BJ (cell line): ENCODE measurements at places on chromosomes 12 and 14. TPM values are rescaled to one million over a fixed set of nuclear protein-coding genes. Genes with fewer than 3 reads are reported as not detected.
A peak's percentile ranks its signal among the peaks of the same experiment; 100 is the strongest.

- no peak for DNase-seq
Measured at GRCh38 chr12:54030889-54031471, 1.9 kb upstream of the HOXC5 start.

GRCh38 chr12:111869671-111870070 lies 27.6 kb downstream of the MAPKAPK5 start:
- DNase-seq: no peak

DNA sequence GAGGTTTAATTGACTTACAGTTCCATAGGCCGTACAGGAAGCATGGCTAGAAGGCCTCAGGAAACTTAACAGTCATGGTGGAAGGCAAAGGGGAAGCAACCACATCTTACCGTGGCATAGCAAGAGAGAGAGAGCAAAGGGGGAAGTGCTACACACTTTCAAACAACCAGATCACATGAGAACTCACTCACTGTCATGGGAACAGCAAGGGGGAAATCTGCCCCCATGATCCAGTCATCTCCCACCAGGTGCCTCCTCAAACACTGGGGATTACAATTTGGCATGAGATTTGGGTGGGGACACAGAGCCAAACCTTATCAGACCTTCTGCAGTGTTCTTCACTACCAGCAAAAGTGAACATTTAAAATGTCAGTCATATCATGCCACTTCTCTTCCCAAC lies 58.9 kb downstream of the USP15 start:
- no peak for DNase-seq

DNA sequence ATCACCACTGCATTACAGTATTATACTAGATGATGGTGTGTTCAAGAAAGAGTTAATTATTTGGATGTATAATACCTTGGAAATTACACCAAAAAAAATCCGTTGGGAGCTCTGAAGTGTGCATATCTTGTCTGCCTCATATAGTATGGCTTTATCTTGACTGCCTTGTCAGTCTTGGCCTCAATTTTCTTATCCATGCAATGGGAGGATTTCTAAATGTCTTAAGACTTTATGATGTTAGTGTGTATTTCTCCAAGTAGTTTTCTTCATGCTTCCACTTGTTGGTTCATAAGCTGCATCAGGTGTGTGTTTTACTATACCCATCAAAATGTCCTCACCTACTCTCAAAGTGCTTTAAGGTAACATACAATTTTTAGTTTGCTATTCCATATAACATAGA lies 84.6 kb downstream of the FGD4 start:
- no peak for DNase-seq

- no peak for DNase-seq
Measured at GRCh38 chr14:68749487-68750475, 43.1 kb downstream of the ZFP36L1 start.

KLRF1 gene
- not detected in 2 replicates for polyA plus RNA-seq

EML5 gene
- 1.2 and 2.6 TPM in 2 replicates for polyA plus RNA-seq

- no peak for DNase-seq
Measured at GRCh38 chr12:88834226-88834625, 254.0 kb upstream of the KITLG start.

DNA sequence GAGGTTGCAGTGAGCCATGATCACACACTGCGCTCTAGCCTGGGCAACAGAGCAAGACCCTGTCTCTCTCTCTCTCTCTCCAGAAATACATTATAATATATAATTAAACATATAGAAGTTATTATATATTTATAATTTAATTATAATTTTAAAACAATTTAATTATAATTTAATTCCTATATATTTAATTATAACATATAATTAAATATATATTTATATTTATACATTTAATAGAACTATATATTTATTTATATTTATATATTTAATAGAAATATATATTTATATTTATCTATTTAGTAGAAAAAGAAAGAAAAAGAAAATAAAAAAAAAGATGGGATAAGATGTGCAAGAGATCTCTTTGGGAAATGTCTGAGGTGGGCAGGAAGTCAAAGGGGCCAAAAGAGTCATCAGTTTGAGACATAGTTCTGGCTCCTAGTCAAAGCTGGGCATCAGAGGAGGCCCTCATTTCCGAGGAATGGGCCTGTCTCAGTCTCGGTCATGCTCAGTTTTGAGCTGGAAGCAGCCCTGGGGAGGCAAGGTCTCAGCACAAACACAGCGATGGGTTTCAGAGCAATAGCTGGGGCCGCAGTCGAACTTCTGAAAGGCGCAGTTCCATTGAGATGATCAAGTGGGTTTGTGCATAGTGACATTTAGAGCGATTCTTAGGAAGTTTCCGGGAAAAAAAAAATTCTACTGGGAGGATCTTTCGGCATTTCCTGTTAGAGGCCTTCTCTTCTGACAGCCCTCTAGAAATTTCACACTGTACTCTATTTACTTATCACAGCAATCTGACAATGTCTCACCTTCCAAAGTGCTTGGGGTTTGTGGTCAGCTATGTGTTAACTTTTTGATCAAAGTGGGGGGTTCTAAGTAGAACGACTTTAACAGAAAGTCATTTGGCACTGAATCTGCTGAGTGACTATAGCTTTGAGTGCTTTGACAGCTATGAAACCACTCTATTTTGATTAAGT lies 58.7 kb upstream of the GZMB start:
- DNase-seq: no peak

GRCh38 chr14:104447750-104448149 lies 131.8 kb upstream of the C14orf180 start:
- no peak for DNase-seq

- DNase-seq: no peak
Measured at GRCh38 chr14:45123271-45123670, 11.0 kb downstream of the FKBP3 start.

DNA sequence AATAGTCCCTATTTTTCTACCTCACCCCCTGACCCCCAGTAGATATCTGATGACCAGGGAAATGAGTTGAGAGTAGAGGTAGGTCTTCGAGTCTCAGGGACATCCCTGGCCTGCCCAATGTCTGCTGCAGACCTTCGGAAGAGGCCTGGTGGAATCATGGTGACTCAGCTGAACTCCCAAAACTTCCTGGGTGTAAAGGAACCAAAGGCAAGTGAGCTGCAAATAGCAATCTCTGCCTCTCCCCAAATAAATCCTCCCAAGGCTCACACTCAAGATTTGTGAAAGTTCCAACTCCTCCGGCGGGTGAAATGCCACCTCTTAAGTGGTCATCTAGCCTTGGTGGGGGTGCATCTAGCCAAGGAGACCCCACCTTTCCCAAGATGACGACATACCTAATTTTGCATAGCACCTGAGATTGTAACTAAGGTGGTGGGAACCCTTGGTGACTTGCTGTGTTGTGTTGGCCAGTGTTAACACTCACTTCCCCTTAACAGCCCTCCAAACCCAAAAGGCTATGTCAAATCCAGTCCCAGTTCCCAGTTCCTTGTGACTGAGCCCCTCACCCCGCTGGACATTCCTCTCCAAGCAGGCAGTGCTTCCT lies 6.3 kb downstream of the ZFP36L1 start:
- DNase-seq: no peak

LRRC10 gene
- polyA plus RNA-seq: not detected in 2 replicates

DNA sequence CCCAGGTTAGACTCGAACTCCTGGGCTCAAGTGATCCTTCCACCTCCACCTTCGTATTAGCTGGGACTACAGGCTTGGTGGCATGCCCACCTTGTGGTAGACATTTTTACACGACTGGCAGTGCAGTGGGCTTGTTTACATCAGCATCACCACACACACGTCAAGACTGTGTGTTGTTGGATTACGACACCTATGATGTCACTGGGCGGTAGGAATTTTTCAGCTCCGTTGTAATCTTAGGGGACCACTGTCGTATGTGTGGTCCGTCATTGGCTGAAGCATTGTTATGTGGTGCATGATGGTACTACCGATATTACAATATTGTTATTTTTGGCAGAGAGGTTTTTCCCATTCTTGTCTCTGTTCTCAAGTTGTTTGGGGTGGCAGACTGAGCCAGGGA lies 50.7 kb downstream of the TSPAN9 start:
- DNase-seq: no peak

- DNase-seq: no peak
Measured at GRCh38 chr14:65444230-65444629, 31.7 kb downstream of the FUT8 start.

DNA sequence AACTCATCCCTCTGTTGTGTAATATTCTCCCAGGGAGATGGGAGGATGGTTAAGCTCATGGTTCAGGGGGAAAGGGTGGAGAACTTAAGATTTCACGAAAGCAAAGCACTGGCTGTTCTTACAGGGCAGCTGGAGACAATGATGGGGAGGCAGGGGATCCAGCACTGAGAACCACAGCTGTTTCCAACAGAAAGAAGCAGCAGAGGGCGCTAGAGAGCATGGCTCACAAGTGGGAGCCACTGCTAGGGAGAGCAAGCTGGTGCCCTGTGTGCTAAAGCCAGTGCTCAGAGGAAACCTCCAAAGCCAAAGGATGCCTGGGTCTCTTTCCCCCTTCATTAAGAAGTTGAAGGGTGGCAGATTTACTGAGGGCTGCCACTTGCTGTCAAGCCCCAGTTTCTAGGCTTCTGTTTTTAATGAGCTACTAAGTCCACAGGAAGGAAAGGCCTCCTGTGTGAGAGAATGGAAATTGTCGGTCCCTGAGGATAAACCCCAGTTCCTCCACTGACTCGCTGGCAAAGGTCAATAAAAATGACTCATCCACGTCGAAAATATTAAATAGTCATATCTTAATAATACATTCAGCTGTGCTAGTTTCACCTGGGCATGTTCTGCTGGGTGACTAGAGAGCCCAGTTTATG lies 199.7 kb downstream of the ANO2 start:
- DNase-seq: no peak

- DNase-seq: no peak
Measured at GRCh38 chr14:70698288-70698687, 56.6 kb downstream of the TTC9 start.

GRCh38 chr12:92403210-92404175 lies 257.8 kb upstream of the BTG1 start:
- no peak for DNase-seq

DNA sequence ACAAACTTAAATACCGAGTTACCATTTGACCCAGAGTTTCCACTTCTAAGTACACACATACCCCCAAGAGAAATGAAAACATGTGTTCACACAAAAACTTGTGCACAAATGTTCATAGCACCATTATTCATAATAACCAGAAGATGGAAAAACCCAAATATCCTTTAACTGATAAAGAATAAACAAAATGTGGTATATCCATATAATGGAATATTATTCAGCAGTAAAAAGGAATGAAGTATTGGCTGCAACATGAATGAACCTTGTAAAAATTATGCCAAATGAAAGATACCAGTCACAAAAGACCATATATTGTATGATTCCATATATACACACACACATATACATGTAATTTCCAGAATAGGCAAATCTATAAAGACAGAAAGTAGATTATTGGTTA lies 116.4 kb downstream of the TAOK3 start:
- no peak for DNase-seq

MYH6 gene
- not detected in 2 replicates for polyA plus RNA-seq

DNA sequence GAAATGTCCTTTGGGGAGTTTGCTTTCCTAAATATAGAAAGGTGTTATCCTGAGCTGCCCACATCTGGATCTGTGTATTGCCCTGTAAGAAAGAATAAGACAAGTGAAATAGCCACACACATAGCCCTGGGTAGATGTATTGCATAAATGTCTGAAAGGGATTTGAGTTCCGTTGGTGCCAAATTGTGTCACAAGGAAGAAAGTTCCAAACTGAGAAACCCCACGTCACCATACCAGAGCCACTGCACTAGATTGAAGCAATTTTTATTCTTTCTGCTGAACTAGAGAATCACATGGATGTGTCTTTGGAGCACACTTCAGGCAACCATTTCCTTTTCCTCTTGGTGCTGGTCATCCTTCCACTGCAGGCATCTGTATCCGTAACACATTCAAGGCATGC lies 5.0 kb downstream of the RNASE9 start:
- DNase-seq: no peak

REP15 gene
- polyA plus RNA-seq: 0.63 and 1.0 TPM in 2 replicates

GRCh38 chr12:53761306-53761705 lies 9.5 kb upstream of the CISTR start:
- DNase-seq: no peak

CTSG gene
- polyA plus RNA-seq: not detected in 2 replicates

GRCh38 chr14:46137786-46138185 lies 513.8 kb downstream of the RPL10L start:
- no peak for DNase-seq

GRCh38 chr12:94245631-94246383 lies 97.4 kb downstream of the PLXNC1 start:
- DNase-seq: no peak

DNA sequence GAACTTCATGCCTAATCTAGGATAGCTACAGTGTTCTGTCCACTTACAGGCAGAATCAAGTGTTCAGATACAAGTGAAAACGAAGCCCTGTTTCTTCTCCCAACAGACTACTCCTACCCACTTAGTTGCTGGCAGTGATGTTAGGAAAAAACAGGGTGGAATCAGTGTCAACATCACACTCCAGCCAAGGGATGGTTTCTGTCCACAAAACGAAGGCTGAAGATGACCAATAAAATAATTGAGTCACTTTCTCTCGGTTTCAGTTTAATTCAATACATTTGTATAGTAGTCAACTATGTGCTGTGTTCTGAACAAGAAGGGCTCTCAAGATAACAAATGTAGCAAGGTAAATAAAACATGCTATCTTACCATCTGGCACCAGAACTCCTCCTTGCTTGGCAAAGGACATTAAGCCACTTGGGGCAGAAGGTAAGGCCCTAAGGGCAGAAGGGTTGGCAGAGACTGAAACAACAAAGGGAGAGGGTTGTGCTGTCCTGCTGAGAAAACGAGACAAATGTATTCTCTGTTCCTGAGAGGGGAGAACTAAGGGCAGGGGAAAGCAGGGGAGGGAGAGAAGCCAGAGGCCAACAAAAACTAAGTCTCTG lies 393.6 kb downstream of the DPF3 start:
- DNase-seq: no peak

DNA sequence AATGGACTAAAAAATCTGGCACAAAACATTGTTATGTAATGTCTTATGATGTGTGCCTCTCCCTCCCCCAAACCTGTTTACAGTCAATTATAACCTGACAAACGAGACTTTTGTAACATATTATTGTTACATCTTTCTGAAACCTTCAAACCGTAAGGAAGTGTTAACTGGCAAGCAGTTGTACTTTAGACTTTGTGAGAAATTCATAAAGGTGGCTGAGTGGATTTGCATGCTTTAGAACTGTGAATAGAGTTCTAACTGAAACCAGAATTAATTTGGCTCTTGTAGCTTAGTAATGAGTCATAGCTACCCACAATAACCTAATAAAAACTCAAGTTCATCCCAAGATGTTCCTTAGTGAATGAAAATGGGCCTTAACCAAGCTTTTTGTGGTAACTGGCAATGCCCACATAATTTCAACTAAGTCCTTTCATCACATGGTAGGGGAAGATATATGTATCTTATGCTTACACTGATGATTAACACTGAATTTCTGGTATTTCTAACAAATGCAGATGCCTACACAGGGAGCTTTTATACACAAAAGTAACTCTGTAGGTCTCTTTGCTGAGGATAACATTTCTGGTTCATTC lies 29.7 kb downstream of the RAD9B start:
- peak; percentile 46 for DNase-seq
